ENCODE measurements at places on chromosomes 1 and 21. TPM values are rescaled to one million over a fixed set of nuclear protein-coding genes. Genes with fewer than 3 reads are reported as not detected.

Gene RNU1-4
- total RNA-seq, result under 0.01 TPM

Gene AK4
- 83.0 TPM for total RNA-seq

Gene CFAP57
- total RNA-seq, result 0.26 TPM

Gene MROH9
- not detected for total RNA-seq

Gene GPR161
- total RNA-seq, result 15.0 TPM

Gene IL12RB2
- 11.5 TPM for total RNA-seq

Gene LORICRIN
- not detected for total RNA-seq

Gene OR10Z1
- not detected for total RNA-seq

Gene PAPPA2
- total RNA-seq, result 13.0 TPM

Gene GSTM4
- 6.1 TPM for total RNA-seq

Gene ALPL
- not detected for total RNA-seq

Gene CYP4A22
- not detected for total RNA-seq

Gene WNT2B
- total RNA-seq, result 0.67 TPM

Gene MRPL55
- total RNA-seq, result 42.3 TPM

Gene CFHR2
- not detected for total RNA-seq

Gene ANGPTL7
- total RNA-seq, result 2.3 TPM

Gene HES4
- 24.7 TPM for total RNA-seq

Gene E2F2
- total RNA-seq, result 2.2 TPM

Gene SLC2A5
- 0.38 TPM for total RNA-seq

Gene SSR2
- 195 TPM for total RNA-seq

Gene RGSL1
- not detected for total RNA-seq

Gene NOS1AP
- total RNA-seq, result 1.2 TPM

Gene LINGO4
- not detected for total RNA-seq

Gene KRTAP8-1
- total RNA-seq, result not detected

Gene KRTAP10-7
- not detected for total RNA-seq

Gene SYT14
- 5.8 TPM for total RNA-seq

Gene NID1
- total RNA-seq, result 9.3 TPM

Gene CHRM3
- 0.03 TPM for total RNA-seq

Gene GPR137B
- total RNA-seq, result 8.9 TPM

Gene KCNA2
- total RNA-seq, result 0.17 TPM

Gene CD101
- 0.50 TPM for total RNA-seq

Gene KRTAP12-4
- total RNA-seq, result not detected

Gene TMEM240
- total RNA-seq, result 0.67 TPM

Gene IQCC
- 2.2 TPM for total RNA-seq

Gene LENEP
- total RNA-seq, result 0.82 TPM

Gene TRIM45
- total RNA-seq, result 2.7 TPM

Gene OR6N1
- not detected for total RNA-seq
